ENCODE measurements at places on chromosomes 7 and 10.

DNA sequence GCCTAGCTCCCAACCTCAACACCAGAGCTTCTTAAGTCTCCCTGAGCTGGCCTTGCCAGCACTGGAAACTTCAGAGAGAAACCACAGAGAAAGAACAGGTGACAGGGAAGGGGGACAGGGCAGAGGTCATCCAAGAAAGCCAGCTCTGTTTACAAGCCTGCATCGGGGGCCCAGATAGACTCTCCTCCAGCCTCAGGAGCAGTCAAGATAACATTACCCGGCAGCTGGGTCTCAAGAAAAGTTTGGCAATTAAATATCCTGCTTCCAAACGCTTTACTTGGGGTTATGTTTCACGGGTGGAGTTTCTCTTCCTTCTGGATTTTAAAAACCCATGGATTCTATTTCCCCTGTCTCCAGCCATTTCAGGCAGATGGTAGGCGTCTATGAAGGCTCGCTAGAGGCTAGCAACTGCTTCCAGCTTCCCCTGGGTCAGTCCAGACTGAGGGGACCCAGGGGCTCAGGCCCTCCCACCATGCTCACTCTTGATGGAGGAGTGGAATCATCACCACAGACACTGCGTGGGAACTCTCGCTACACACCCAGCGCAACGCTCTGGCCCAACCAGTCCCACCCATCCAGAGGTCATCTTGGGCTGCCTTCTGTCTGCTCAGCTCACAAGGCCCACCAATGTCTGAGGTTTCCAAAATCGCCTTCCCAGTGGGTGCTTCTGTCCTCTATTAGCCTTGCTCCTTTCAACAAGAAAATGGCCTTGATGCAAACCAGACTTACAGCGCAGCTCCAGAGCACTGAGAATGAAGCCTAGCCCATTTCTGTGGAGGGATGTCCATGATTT is 48.8 kb downstream of the SH3PXD2A start:
- DNase-seq = no peak

GRCh38 chr10:14838582-14839304 is 637 bp downstream of the HSPA14 start:
- DNase-seq = no peak

DNA sequence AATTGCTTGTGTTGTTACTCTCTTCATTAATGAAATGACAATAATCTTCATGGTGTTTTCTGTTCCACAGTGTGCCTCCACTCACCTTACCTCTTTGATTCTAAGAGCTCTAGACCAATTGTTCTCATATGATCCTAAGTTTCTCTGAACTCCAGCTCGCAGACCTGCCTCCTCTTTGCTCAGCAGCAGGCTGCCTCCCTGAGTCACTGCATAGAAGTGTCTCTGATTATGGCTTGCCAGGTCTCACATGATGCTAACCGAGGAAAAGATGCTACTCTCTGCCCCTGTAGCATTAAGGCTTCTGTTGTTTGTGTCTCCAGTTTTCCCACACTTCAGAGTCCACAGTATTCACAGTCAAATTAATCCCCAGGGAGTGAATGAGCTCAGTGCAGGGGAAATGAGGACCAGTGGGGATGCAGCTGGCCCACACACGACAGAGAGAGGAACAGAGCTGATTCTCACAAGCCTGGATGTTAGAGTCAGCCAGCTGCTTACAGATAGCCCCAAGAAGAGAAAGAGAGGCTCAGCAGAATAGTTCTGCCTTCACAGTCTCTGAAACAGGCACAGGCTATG is 145.9 kb upstream of the EGR2 start:
- no peak for DNase-seq

DNA sequence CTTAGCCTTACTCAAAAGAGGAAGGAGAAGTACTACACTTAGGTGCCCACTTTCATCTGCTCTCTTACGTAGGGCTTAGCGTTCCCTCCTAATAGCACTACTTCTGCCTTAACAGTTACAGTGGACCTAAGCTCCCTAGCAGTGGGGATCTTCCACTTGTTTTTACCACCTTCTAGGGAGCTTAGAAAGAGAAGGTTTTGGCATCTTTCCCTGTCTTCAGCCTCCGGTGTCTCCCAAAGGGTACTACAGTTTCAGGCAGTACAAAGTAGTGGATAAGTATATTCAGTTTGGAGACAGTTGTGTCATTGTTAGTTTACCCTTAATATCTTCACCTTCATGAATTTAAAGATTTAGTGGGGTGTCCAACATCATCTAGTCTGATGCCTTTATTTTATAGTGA is 14.6 kb downstream of the CHRM2 start:
- DNase-seq = no peak

- no peak for DNase-seq
These were observed 211.8 kb downstream of the NSUN6 start for GRCh38 chr10:18439601-18440000.

GRCh38 chr10:112744181-112745096 is 205.6 kb upstream of the TCF7L2 start:
- no peak for DNase-seq

DNA sequence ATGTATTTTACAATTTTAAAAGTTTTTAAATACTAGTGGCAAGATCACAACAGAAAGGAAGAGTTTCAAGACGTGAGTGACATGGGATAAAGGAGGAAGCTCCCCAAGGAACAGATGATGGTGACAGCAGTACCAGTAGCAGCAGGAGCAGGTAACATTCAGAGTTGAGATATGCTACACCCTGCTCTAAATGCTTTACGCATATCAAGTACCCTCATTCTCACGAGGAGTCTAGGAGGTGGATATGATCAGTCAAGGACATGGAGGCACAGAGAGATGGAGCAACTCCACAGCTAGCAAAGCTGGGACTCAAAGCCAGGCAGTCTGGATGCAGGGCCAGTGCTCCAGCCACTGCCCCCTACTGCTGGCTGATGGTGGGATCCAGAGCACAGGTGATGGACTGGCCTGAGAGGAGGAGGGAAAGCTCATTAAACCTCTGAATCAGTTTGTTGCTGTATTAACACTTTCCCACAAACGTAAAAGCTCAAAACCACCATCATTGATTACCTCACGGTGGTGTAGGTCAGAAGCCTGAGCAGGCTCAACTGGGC is 17.5 kb downstream of the RP9 start:
- no peak for DNase-seq

- no peak for DNase-seq
These were observed 50.1 kb downstream of the PDGFA start for GRCh38 chr7:469563-469961.

DNA sequence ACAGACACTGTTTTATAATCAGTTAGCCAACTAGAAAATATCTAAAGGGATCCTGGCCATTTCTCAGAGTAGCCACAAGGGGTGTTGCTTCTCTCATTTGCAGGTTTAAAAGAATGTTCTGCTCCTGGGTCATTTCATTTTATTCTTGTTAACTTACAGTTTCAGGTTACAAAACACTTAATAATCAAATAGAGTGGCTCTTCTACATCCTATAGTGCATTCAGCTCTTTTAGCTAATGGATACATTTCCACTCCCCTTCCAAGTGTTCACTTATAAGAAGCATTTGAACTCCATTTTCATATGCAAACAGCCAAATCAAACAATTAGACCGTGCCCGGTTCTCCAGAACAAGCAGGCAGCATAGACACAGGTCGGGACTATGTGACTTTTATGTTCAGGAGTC is 117.5 kb downstream of the TRIL start:
- no peak for DNase-seq

DNA sequence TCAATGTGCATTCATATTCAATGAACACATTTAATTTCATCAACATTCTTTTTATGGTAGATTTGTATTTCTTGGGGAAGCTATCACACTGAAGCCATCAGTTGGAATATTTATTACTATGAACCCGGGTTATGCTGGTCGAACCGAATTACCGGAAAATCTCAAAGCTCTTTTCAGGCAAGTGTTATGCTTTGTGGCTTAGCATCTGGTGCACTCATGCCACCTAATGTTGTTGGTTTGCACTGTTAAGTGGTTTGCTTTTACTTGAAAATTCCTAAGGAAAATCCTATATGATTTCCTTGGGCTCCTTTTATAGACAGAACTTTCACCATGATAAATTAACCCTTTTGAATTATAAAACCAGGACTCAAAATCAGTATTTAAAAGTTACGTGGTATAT is 147.9 kb downstream of the DNAH11 start:
- DNase-seq = no peak

- DNase-seq = no peak
These were observed 372.6 kb downstream of the LRMDA start for GRCh38 chr10:75803816-75804552.

- no peak for DNase-seq
These were observed 270.1 kb downstream of the CACNA2D1 start for GRCh38 chr7:82173400-82174021.

DNA sequence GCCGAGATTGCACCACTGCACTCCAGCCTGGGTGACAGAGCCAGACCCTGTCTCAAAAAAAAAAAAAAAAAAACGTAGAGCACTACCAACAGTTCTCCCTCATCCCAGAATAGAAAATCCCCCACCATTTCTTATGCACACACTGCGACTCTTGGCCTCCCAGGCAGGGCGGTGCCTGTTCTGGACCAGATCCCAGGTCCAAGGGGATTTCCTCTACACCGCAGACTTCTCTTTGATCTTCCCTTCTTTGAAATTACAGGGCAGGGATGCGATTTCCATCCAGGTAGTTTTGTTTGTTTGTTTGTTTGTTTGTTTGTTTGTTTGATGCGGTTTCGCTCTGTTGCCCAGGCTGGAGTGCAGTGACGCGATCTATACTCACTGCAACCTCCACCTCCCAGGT is 91.8 kb downstream of the SEPTIN14 start:
- DNase-seq = no peak

DNA sequence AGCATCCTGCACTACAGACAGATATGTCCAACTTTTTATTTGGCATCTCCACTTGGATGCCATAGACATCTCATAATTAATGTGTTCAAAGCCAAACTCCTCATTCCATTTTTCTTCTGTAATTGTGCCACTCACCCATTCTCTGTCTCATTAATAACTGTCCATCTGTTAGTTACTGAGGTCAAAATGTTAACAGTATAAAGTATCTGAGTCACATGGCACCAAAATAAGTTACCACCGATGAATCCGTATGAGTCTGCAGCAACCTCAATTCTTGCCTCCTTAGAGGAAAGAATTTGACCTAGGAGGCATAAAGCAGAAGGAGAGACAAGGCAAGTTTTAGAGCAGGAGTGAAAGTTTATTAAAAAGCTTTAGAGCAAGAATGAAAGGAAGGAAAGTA is 16.5 kb upstream of the NT5C3A start:
- DNase-seq = no peak

- DNase-seq = no peak
These were observed 46.7 kb upstream of the TEX47 start for GRCh38 chr7:88842201-88842600.

- DNase-seq = no peak
These were observed 133.6 kb upstream of the COL1A2 start for GRCh38 chr7:94261067-94261466.

DNA sequence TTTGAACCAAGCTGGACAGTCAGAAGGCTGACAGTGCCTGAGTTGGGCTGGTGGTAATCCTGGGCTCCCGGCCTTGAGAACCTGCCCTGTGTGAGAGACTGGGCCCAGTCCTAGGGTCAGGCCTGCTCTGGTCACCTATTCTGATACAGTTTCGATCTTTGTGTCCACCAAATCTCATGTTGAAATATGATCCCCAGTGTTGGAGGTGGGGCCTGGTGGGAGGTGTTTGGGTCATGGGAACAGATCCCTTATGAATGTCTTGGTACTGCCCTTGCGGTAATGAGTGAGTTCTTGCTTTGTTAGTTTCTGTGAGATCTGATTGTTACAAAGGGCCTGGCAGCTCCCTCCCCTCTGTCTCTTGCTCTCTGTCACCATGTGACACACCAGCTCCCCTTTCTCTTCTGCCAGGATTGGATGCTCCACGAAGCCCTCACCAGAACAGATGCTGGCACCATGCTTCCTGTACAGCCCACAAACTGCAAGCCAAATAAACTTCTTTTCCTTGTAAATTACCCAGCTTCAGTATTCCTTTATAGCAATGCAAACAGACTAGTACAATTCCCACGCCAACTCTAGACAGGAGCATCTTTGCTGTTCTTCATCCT is 111.8 kb upstream of the ZNF438 start:
- DNase-seq = no peak

- no peak for DNase-seq
These were observed 75.1 kb downstream of the CRPPA start for GRCh38 chr7:16345979-16346958.

DNA sequence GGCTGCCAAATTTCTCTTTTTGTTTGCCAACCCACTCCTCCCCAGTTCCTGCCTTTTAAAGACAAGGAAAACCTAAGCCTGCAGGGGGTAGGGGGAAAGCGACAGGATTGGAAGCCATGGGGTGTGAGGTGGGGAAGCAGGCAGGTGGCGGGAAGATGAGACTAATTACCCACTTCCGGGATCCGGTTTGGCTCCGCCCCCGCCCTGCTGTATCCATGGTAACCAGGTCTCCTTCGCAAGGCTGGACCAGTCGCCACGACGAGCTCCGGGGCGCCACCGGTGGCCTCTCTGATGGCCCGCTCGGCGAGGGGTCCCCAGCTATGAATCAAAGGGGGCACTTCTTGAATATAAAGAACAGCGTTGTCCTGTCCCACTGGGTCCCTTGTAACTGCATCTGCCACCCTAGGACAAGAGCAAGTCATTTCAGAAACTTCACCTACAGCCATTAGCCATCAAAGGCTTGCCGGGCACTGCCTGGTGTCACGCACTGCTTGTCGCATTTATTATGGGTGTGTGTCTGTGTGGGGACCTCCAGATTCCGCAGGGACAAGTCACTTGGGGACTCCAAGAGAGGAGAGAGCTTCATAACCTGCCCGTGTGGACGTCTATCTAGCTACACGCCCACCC is 55.4 kb upstream of the LMTK2 start:
- peak; percentile 28 for DNase-seq

DNA sequence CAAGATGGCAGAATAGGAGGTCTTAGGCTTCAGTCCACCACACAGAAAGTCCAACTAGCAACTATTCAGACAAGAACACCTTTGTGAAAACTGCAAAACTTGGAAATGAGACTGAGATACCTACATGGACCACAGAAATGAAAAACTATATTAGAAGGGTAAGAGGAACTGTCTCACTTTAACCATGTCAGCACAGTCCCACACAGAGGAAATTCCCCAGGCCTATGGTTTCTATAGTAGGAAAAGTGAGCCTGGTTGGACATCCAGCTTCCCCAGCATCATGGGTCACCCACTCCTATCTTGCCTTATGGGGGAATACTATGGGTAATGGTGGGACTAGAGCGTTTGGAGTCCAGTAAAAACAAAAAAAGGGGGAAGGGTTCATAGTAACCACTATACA is 38.8 kb upstream of the CDK6 start:
- DNase-seq = no peak

DNA sequence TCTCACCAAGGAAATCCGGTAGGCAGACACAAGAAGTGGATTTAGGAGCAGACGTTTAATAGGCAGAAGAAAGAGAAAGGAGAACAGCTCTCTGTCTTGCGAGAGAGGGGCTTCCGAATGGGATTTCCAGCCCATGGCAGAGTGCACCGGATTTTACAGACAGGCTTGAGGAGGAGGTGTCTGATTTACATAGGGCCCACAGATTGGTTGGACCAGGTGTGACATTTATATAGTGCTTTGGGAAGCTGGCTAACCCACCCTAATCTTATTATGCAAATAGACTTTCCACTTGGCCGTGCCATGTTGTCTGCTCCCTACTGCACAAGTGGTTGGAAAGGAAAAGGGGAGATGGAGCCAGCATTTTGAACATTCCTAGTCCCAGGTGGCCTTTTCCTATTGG is 57.8 kb downstream of the ANKMY2 start:
- no peak for DNase-seq
